ENCODE measurements at places on chromosomes 7 and 10.

- no peak for DNase-seq
Observed at GRCh38 chr10:131038056-131038455, 273.5 kb downstream of the TCERG1L start.

DNA sequence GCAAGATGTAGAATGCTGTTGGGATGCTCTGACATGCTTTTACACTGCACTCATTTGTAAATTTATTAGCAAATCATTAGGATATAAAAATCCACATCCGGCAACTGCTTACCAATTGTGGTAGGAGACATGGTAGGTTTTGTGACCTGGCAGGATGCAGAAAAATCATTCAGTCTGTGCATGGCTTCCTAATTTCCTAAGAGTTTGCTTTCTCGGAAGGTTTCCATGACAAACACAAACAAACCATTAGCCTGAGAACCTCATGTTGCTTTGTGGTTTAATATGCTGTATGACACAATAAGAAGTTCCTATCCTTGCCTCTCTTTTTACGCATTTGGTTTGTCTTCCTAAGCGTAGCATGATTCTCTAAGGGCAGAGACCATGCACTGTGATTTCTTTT lies 14.7 kb upstream of the LMBR1 start:
- peak; percentile 47 for DNase-seq

GRCh38 chr7:117143580-117143979 lies 179.3 kb downstream of the WNT2 start:
- DNase-seq, result no peak

DNA sequence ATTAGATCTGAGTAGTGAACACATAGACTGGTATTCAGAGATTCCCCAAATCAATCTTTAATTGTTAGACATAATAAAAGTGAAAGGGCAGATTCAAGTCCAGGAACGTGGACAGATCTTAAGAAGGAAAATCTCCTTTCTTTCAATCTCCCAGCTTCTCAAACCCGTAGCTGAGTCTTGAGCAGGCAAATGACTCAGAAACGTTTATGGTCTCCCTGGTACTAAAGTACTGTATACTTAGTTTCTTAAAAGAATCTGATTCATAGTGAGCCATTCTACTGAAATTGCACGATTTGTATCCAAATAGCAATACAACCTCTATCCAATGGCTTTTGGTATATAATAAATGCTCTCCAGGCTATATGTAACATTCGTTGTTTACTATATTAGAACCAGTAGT lies 140.4 kb upstream of the RHEB start:
- no peak for DNase-seq

DNA sequence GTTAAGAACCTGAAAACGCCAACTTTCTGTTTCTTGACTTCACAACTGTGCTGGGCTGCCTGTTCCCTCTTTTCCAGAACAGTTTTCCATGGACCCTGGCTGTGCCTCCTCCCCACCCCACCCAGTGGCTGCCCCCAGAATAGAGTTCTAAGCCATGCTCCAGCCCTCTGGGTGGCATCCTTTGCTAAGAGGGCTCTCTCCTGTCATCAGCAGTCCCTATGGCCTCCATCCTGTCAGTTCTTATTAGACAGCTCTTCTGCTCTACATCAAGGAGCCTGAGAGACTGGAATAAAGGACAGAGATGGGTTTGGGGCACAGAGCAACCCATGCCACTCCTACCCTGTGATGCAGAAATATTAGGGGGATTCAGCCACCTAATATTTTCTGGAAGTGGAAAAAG lies 13.9 kb upstream of the LRRC4 start:
- no peak for DNase-seq

- no peak for DNase-seq
Observed at GRCh38 chr10:35903021-35903420, 260.9 kb upstream of the FZD8 start.

- no peak for DNase-seq
Observed at GRCh38 chr10:72690071-72690755, 1.7 kb upstream of the MCU start.

- no peak for DNase-seq
Observed at GRCh38 chr10:48239618-48240017, 34.9 kb downstream of the FRMPD2 start.

- DNase-seq, result no peak
Observed at GRCh38 chr7:1995426-1995825, 237.3 kb downstream of the MAD1L1 start.

DNA sequence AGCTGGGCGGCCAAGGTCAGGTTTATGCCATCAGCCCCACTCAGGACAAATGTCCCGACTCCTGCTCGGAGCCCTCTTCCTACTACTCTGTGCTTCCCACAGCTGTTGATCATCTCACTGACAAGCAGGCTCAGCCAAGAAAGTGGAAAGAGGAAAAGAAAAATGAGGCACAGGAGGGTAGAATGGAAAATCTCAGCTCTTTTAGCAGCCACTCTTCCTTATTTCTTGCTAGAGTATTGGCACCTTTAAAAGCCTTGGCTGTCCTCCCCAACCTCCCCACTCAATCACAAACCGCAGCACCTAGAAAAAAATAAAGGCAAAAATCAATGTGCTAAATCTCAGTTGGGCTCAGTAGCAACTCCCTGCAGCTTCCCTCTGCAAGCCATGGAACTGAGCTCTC lies 35.3 kb upstream of the AGK start:
- no peak for DNase-seq

DNA sequence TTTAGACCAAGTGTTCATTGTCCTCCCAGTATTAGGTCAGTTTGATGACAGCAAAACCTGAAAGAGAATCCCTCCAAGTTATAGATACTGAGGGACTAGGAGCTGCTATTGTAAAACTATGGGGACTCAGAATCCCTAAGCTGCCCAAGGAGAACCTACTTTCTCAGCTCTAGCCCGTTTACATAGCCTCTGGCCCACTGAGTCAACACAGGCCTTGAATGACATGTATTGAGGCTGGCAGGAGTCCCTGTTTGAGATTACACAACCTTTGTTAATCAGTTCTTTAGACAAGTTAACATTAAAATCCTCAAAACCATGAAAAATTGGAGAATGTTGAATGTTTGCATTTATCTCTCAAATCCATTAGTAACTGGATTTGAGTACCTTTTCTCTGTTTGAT lies 1079.0 kb downstream of the KCNMA1 start:
- DNase-seq, result peak; percentile 84
